GM03348 (cell line): ENCODE measurements at places on chromosomes 4 and X.

DNA sequence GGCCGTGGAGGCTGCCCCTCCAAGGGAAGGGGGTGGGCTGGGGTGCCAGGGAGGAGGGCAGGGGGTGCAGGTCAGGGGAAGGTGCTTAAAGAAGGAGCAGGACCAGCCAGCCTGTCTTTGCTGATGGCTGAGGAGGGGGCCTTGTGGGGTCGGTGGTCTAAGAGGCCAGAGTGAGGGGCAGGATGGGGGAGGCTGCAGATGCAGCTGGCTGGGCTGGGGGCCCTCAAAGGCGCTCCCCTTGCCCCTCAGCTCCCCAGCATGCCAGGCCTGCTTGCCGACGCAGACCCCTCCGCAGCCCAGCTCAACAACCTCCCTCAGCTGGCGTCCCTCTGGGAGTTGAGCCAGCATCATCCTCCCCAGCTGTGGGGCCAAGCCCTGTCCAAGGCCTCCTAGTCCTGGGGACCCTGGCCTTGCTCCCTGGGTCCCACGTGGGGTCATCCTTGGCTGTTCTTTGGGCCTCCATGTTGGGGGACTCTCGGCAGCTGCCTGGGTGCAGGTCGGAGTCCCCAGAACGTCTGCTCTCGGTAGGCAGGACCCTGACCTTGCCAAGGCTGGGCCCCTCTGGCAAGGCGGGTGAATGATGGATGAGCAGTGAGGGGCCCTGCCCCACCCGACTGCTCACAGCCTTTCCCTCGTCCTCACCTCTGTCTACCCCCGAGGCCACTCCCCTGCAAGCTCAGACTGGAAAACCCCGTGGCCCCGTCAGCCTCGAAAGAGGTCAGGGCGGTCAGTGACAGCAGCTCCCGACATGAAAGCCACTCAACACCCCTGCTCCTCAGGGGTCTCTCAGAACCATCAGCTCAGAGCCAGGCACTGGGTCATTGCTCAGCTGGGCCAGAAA, 119.4 kb downstream of the FAM53A start:
- DNase-seq: no peak

- DNase-seq: peak; percentile 9
Observed at GRCh38 chr4:176584031-176584606, 208.6 kb downstream of the VEGFC start.

GRCh38 chrX:110430293-110431076, 71.8 kb downstream of the RTL9 start:
- no peak for DNase-seq

DNA sequence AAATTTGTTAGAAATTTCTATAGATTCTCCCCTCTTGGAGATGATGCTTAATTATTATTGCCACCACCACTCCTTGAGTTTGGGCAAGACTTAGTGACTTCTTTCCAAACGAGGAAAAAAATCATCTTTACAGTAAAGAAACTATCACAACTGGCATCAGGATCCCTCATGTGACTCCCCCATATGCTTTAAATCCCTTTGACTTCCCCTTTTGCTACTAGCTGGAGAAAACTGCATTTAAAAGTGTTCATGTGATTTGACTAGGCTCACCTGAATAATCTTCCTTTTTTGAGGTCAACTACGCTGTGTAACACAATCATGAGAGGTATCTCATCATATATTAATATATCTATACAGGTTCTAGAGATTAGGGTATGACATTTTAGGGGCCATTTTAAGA, 30.3 kb upstream of the ENOX2 start:
- DNase-seq: no peak

DNA sequence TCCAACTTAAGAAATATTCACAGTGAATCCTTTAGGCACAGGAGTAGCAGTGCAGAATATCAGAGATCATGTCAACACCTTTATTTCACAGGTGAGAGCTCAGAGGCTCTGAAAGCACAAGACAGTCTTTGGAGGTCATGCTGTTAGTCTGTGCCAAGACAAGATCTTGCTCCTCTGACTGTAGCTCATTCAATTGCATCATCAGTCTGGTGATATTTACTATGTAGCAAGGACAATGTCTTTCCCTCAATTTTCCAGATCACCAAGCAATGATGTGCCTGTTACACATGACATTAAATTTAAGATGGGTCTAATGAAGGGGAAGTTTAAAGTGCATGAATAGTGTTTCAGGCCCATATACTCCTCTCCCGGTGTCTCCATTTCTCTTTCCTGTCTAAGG, 277.5 kb downstream of the IL15 start:
- peak; percentile 12 for DNase-seq

DNA sequence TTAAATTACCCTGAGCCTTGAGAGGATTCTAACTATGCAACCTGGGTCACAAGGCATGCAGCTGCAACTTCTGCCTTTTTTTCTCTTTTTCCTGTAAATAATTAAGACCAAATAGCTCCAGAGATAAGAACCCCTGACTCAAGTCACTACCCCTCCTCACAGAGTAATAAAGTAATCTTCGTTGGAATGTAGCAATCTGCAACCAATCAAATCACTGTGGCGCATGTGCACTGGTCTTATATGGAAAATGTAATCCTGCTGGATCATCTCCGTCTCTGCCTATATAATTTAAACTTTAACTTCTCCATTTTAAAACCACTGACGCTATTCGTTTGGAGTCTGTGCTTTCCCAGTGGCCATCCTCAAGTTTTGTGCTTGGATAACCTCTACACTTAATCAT, 6.1 kb upstream of the EFHC2 start:
- no peak for DNase-seq

GRCh38 chr4:6668391-6668790, 25.3 kb upstream of the S100P start:
- DNase-seq: no peak
